Activated CD4-positive, CD25-positive, alpha-beta regulatory T cell (primary cell): ENCODE measurements at places on chromosomes 12 and 14.
A peak's percentile ranks its signal among the peaks of the same experiment; 100 is the strongest.

DNA sequence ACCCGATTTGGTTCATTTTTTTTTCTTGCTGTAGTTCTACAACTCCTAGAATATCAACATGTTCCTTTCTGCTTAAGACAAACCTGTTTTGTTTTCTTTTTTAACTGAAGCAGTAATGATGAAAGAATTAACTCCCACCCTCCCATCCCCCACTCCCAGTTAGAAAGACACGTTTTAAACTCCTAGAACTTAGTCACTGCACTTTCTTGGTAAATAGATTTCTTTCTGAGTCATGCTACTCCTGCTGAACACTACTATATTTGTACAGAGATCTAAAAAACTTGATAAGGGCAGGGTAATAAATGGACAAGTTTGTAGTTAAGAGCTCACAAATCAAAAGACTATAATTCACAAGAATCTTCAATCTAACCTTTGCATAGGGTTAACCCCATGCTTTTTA, 118.9 kb upstream of the PTPRB start:
- DNase-seq: no peak

DNA sequence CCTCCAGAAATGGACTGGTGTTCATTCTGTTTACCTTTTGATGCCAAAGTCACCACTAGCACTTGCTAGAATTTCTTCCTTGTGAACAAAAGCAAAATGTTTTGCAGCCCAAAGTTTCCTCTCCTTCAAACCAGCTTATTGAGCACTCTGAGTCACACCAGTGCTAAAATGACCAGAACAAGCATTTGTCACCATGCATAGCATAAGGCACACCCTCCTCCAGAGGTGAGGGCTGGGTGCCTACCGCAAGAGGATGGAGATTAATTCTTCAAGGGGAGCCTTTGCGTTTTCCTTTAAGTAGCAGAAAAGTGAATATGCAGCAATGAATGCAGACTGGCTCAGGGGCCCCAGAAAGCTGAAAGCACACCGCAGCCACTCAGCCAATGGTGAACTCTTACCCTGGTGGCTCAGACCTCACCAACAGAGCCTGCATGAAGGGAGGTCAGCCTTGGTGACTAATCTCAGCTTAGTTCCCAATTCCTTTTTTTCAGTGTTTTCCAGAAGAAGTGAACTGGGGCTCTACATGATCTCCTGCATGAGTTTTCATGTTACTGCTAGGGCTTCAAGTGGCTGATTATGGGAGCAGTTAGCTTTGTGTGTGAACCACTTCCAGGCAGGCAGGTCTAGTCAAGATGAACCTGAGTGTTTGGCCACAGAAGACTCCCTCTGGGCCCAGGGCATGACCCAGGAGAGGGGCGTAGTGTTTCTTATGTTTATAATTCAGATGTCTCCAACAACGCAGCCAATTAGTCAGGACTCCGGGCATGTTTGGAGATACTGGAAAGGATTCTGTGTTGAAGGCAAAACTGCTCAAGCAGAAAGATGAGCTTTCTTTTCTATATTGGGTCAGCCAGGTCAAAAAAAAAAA, 96.3 kb downstream of the PAX9 start:
- DNase-seq: no peak

DNA sequence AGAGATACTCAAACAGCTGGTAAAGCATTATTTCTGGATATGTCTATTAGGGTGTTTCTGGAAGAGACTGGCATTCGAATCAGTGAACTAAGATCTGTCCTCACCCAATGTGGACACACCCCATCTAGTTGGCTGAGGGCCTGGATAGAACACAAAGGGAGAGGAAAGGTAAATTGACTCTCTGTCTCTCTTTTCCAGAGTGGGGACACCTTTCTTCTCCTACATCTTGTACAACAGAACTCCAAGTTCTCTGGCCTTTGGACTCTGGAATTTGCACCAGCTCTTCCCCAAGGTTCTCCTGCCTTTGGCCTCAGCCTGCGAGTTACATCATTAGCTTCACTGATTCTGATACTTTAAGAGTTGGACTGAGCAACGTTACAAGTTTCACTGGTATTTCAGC, 1253.9 kb downstream of the SLC16A7 start:
- no peak for DNase-seq

DNA sequence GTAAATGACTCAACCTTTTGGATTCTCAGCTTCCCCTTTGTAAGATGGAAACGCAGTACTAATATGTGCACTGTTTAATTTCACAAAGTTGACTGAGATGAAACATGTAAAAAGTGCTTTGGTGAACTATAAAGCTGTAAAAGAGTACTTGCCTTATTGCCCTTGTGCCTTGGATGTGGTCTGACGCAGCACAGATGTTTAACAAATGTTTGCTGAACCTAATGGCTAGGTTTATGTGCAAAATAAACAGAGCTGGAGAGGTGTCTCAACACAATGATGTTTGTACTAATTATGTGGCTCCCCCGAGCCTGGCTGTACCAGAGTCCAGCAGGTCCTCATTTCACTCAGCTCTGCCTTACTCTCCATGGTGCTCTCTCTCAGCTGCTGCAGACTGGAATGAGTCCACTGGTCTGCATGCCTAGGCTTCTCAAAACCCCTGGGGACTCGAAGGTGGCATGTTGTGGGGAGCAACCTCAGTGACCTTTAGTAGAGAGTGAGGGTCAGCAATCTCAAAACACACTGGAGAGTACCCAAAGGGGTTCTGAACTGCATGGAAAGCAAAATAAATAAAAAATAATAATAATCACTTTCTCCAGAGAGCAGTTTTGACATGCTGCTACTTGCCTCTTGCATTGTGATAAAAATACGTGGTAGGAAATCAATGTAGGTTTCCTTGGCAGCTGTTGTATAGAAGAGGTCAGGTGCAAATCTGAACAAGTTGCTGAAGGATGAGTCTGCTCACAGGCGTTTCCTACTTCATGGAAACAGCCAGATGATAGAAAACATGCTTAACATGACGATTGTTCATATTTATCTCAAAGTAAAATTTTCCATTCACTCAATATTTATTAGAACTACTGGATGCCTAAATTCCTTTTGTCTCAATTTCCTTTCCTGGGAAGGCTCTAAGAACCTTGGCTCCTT, 8.5 kb upstream of the AMIGO2 start:
- no peak for DNase-seq

DNA sequence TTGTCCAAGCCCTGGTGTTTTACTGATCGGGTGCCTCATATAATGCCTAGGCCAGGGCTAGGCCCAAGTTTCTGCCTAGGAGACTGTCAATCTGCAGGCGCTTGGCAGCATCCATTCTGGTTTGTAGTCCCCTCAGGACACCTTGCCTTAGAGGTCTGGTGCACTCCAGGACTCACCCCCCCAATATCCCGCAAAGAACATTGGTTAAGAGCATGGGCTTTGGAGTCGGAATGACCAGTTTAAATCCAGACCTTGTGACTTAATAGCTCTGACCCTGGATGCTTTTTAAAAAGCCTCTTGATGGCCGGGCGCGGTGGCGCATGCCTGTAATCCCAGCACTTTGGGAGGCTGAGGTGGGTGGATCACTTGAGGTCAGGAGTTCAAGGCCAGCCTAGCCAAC, 60.0 kb downstream of the GALNT16 start:
- DNase-seq: no peak

DNA sequence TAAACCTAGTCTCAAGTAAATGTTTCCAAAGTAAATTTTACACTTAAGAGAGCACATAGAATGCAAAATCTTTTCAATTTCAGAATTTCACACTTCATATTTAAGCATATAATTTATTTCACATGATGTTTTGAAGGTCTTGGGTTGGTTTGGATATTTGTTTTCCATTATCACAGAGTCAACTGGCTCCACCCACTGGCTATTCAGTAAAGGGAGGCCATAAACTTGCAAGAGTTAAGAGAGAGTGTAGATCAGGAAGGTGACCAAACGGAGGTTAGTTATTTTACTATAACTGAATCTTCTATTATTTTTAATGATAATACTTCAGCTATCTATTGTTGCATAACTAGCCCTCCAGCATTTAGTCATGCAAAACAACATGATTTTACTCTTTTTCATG, 6.2 kb upstream of the CPNE8 start:
- no peak for DNase-seq

GRCh38 chr12:3768911-3769447, 16.1 kb upstream of the CRACR2A start:
- DNase-seq: no peak

- DNase-seq: no peak
Measured at GRCh38 chr12:80894179-80894578, 43.6 kb downstream of the LIN7A start.

DNA sequence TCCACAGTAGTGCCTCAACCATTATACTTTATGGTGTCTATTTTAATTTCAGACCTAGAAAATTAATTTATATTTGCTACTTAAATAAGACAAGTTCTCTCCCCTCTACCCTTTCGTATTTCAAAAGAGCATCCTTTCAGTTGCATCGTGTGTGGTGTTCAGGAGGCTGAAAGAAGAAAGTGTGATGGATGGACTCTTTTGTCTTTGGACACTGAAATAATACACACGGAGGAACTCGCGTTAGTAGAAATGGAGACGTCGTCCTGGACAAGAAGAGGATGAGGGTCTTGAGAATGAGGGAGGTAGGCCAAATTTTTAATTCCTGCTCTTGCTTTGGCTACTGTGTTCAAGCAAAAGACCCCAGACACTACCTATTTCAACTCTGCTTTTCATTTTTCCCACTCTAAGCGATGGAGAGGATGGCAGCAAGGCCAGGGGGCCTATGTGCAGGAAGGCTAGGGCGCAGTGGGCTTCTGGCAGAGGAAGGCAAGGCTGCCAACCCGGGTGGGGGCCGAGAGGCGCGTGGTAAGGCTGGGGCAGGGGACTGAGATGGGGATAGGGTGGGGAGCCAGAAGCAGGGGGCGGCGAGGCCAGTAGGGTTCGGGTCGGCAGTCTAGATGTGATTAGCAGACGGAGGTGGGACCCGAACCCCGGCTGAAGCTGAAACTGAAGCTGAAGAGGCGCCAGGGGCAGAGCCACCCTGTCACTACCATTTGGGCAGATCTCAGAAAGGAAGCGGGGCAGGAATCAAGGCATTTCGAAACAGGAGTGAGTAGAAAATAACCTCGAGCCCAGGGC, 722 bp downstream of the TMED8 start:
- DNase-seq: peak; percentile 27

DNA sequence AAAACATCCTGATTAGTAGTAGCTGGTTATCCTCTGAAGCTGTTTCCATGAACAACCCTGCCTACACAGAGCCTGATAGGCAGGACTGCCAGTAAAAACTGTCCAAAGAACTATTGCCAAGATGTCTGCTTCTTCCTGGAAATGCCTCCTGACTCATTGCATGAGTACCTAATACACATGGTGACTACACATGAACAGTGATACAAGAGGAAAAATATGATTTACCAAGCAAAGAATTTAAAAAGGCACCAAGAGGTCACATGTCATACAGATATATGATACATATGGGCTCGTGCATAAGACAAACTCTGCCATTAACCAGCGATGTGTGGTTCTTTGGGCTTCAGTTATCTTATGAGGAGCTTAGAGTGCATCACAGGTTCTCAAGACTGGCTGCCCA, 552.3 kb downstream of the SLC16A7 start:
- no peak for DNase-seq

- no peak for DNase-seq
Measured at GRCh38 chr14:93732524-93732923, 55.8 kb downstream of the PRIMA1 start.

DNA sequence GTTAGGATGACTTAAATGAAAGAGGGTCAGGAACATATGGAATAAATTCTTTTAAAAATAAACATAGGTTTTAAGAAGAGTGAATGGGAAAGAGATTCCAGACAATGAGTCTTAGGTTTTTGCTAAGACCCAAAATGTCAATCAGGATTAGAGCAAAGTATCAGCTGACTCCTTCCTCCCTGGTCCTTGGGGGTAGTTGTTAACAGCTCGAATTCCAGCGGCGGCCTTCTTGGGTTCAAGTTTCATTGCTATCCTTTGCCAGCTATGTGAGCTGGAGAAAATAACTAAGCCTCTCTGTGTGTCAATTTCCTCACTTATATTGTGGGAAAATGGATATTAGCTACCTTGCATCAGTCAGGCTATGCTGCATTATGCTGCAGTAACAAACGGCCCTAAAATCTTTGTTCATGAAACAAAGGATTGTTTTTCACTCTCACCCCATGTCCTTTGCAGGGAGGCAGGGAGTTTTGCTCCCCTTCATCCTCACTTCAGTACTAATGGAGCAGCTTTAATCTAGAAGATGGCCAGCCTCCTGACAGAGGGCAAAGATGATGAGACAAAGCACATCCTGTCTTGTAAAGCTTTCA, 83.8 kb upstream of the RFLNA start:
- no peak for DNase-seq

DNA sequence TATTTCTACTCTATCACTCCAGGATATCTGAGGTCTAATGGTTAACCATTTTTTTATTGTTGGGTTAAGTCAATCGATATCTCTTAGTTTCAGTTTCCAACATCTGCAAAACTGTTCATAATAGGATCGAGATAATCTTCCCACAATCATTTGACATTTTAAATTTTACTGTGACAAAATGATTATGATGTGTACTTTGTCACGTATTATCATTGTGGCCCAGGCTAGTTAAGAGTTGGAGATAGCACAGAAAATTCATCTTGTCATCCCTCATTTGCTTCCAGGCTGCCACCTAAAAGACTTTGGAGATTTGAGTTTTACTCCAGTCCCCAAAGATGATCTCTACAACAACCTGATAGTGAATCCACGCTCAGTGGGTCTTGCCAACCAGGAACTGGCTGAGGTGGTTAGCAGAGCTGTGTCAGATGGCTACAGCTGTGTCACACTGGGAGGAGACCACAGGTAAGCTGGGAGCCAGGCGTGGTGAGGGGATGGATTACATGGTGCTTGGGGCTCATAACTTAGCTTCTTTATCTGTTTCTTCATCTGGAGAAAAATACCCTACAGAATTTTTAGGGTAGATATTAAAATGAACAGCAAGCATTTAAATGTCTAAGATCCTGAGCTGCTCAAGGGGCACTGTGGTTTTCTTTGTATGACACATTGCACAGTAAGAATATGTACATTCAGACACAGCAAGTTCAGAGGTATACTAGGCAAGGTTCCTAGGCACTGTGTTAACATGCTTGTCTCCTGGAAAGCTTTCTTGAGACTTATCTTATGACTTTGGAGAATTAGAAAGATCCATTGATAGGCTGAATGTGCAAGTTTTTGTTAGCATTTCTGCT, 22.4 kb downstream of the ARG2 start:
- no peak for DNase-seq

DNA sequence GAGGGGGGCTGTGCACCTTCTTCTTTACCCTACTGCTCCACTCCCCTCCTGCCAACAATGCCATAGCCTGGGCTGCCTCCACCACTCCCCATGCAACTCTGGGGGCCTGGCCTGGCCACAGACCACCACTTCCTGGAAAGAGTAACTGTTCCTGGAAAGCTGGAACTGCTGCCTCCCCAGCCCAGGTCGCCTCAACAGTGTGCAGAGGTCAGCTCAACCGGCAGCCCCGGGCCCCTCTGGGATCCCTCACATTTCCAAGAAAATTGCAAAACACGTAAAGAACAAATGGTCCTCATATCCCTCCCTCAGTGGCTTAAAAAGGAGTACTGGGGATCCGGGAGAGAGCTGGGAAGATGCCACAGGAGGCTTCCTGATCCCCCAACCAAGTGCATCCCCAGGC, 22.4 kb upstream of the DIO3 start:
- no peak for DNase-seq
